Glomerular endothelial cell (primary cell): ENCODE measurements at places on chromosomes 7 and 10.

DNA sequence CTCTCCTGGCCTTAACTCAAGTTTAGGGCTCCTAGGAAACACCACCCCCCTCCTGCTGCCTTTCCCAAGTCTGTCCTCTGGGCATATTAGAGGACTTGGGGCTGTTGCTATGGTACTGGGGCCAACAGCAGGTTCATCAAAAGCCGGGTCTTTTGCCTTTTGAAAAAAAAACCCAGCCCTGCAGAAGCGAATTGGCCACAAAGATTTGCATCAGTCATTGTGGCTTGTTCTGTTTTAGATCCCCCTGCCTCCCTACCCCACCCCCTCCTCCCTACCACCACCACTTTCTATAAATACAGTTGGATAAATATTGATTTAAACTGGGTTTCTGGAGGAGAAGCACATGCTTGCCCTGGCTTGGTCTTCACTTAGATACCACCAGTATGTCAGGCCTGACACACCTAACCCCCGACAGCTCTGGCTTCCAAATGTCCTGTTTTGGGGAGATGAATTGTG is 7.0 kb downstream of the MXI1 start:
- DNase-seq: no peak

DNA sequence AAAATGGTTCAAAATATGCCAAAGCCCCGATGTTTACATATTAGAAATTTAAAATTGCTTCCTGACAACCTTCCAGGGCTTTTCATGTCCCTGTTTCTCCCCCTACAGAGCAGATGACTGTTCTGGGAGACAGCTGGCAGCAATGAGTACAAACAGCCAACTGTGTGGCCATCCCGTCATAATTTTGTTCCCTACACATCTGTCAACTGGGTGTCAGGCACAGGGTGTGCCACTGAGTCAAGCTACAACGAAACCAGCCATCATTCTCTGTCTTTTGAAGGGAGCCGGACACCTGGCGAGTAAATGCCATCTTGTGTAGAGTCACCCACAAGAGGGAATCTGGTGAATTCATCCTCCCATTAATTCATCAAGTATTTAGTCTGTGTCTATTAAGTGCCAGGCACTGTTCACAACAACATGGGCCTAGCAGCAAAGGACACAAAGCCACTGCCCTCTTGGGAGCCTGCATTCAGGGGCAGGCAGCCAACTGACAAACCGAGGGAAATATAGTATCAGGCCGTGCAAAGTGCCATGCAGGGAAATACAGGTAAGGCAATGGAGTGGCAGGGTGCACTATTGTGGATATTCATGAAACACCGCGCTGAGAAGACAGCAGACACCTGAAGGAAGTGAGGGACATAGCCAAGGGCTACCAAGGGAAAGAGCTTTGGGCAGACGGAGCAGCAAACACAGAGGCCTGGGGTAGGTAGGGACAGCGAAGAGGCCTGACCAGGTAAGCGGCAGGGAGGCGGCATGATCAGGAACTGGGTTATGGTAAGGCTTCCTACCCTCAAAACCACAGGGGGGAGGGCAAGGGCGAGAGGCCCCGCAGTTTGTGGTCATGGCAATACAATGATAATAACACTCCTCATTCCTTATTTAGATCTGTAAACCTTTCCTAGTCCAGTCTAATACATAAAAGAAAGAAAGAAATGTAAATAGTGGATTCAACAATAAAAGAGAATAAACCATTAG is 213.6 kb downstream of the FAM107B start:
- DNase-seq: no peak

- DNase-seq: no peak
Measured at GRCh38 chr7:14988941-14989340, 86.4 kb upstream of the DGKB start.

GRCh38 chr7:116802746-116803152 is 59.6 kb upstream of the CAPZA2 start:
- peak; percentile 48 for DNase-seq

- no peak for DNase-seq
Measured at GRCh38 chr10:70462349-70462984, 16.1 kb upstream of the PALD1 start.

DNA sequence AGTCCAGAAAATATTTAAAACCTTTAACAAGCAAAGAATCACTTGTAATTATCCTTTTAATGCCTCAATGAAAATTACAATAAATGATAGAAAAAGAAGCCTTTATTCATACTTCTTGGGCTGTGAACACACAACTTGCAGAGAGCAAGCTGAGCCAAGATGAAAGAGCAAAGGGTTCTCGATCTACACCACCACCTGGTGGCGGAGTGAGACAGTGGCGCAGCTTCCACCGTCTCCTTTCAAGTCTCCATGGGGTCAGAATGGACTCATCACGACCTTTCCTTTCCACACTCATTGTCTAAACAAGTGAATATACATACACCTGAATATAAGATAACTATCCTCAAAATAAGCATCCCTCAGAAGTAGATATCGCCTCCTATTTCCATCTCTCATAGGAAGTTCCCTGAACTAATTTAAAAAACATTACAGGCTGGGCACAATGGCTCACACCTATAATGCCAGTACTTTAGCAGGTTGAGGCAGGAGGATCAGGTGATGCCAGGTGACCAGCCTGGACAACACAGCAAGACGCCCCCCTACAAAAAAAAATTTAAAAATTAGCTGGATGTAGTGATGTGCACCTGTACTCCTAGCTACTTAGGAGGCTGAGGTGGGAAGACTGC is 40.7 kb downstream of the ATE1 start:
- no peak for DNase-seq

- no peak for DNase-seq
Measured at GRCh38 chr10:110777661-110778060, 94.1 kb upstream of the PDCD4 start.

- DNase-seq: no peak
Measured at GRCh38 chr7:36232555-36232954, 79.5 kb downstream of the EEPD1 start.

DNA sequence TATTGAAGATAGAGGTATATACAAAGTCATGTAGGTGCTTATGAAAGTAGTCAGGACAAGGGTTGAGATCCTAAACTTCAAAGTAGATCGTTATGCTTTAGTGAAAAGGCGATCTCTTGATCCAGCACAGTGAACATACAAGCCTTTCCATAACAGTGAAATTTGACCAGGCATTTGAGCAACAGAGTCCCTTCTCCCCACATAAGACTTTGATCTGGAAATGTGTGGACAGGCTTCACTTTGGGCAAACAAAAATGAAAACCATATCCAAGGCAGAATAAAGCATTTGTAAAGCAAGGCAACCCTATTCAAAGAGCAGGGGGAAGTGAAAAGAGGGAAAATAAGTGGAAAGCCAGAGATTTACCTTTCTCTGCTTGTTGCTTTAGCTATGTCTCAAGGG is 311.9 kb upstream of the SORCS1 start:
- no peak for DNase-seq

GRCh38 chr10:60414111-60414510 is 24.4 kb upstream of the ANK3 start:
- no peak for DNase-seq

DNA sequence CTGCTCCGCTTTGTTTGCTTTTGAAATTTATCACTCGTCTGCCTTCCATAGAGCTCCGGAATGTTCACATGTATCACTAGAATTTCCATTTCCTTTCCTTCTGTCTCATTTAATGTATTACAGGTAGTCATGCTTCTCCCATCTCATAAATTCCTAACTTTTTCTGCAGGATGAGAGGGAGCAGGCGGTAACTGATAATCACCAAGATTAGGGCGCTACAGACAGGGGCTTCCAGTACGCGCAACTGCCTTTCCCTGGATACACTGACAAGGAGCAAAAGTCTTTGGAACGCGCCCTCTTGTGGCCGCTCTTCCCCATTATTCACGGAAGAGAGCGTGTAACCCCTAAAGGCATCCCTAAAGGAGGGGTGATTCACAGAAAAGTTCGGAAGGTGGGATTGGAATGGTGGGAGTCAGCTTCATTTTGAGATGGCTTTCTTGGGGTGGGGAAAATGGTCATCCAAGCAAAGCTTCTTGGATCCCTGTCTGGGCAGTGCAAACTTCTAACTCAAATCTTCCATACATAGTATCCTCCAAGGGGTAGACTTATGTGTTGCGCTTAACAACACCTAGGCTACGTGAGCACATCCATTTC is 6.5 kb downstream of the INHBA start:
- peak; percentile 90 for DNase-seq

DNA sequence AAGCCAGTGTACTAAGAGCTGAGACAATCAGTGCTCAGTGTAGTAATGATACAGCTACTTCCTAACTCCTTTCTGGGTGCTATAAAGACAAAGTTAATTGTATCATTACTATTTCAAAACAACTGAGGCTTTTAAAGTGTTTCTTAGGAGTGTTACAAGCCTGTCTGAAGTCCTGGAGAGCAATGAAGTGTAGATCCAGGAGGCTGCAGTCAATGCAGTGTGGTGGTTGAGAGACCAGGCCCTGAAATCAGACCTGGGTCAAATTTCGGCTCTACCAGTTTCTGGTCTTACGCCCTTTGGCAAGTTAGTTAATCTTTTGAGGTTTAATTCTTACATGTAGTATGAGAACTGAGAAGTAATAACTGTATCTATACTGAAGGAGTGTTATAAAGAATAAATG is 387.0 kb downstream of the SDK1 start:
- no peak for DNase-seq

- DNase-seq: no peak
Measured at GRCh38 chr10:12595936-12596576, 246.7 kb downstream of the CAMK1D start.

DNA sequence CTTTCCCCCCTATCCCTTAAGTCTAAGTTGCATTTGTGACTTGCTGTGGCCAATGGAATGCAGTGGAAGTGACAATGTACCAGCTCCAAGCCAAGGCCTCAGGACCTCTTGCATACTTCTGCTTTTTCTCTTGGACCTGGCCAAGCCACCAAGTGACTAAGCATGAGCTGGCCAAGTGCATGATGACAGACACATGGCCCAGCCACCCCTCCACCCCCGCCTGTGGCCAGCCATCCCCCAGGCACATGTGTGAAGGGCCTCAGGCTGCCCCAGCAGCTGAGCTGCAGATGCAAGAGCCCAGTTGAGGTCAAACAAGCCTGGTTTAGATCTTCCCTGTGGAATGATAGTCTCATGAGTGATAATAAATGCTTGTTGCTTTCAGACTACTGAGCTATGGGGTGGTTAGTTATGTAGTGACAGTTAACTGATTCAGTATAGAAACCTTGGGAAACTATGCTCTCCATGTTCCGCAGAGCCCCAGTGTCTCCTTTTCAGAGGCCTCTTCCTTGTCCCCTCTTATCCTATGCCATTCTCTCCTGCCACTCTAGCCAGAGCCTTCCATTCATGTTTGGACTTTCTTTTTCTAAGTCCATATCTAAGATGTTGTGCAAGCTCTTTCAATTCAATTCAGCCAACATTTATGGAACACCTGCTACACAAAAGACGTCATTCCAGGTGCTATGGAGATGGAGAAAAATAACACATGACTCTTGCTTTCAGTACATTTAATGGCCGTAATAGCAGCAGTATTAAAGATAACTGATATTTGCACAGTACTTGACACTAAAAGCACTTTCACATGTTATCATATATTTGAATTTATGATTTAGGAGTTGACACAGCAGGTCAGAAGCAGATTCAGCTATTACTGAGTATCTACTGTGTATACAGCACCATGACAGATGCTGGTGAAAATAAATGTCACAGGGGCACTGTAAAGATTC is 55.5 kb upstream of the LOXL4 start:
- no peak for DNase-seq

DNA sequence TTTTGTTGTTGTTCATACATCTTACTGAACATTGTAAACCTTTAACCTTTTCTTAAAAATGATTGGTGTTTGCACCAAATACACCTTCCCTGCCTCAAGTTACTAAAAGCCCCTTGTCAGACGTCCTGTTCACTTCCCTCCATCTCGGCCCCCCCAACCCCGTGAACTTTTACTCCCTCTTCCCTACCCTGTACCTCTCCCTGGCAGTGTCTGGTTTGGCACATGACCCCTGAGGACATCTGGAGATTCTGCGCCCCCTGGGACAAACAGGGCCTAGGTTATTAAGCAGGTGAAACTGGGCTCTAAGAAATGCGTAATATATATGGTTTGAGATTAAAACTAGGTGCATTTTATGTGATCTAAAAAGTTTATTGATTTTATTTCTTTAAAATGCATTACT is 1.4 kb downstream of the PPP2R2D start:
- DNase-seq: no peak

GRCh38 chr7:7996568-7996967 is 28.0 kb downstream of the GLCCI1 start:
- DNase-seq: no peak
